RKO (cell line): ENCODE measurements at places on chromosomes 1 and 21.

DNA sequence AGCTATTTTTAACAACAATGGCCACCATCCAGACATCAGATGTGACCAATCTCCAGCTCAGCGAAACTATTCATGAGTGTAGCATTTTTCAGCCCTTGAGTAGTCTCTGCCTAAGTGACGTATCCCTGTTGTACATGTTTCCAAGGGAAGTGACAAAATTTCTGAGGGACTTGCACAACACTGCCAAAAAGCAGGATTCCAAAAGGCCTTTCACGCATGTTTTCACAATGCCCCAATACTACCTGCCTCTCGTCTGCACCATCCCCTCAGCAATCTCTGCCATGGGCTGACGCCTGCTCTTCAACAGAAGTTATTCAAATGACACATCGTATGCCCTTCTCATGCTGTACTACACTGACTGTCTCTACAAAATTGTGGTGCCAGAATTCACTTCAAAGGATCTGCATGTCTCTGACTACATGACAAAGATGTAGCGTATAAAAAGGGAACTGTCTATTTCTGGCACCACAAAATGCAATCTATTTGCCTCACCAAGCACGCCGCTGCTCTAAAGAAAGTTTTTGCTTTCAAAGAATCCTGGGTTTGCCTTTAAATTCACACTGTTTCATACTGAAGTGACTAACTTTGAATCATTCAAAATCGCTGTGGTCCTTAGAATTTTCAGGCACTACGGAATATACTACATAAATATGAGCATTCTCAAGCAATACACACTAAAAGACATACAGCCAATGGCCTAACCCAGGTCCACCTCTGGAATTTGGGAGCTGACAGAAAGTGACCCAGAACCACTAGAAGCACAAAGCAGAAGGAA lies 32.9 kb downstream of the JAK1 start:
- DNase-seq = peak; percentile 95

DNA sequence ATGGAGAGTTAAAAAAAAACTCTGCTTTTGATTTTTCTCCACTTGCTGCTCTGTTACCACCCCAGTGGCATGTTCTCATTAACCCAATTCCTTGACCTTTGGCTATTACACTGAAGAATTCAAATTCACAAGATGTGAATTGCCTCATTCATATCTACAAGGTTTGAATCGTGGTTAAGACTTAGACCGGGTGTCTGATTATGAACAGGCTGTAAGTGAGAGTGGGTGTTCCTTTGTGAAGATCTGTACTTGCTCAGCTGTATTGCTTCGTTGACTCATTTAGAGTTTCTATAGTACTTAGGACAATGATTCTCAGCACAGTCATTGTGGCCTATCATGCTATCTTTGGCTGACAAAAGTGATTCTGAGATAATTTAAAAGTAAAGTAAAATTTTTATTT lies 36.4 kb downstream of the DNM3 start:
- DNase-seq = peak; percentile 9

DNA sequence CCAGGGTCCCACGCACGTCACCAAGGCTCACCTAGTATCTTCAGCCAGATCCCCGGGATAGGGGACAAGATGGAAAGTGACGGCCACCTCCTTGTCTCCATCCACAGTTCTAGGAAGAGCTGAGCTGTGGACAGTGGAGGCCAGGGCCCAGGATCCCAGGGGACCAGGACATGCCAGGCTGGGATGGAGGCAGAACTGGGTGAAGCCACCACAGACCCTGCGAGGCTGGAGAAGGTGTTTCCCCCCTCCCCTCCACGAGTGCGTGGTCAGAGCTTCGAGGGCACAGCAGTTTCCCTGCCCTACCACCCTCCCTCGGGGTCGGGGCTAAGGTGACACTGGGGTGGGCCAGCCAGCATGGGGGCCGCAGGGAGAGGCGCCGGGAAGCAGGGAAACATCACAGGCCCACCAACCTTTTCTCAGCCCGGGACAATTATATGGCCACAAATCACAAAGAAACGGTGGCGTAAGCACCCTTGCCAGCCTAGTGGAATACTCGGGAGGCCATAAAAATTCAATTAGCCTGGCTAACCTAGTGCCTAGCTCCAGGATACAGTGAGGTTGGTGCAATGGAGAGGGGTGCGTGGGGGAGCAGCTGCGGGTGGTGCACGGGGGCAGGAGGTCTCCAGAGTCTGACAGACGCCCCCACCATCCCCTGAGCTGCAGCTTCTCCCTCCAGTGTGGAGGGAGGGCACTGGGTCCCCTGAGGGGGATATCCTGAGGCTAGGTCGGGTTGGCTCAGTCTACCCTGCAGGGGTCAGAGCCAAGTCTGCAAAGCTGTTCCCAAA lies 13.4 kb downstream of the DRAXIN start:
- DNase-seq = no peak

GRCh38 chr1:15242766-15243165 lies 4.3 kb upstream of the FHAD1 start:
- DNase-seq = no peak

- no peak for DNase-seq
These were observed 10.1 kb downstream of the VANGL2 start for GRCh38 chr1:160410406-160411005.

- no peak for DNase-seq
These were observed 131.5 kb downstream of the DNM3 start for GRCh38 chr1:171972846-171973245.

- DNase-seq = no peak
These were observed 15.4 kb downstream of the GJA4 start for GRCh38 chr1:34808051-34808810.

- no peak for DNase-seq
These were observed 99.9 kb upstream of the ZBTB40 start for GRCh38 chr1:22351768-22352080.

DNA sequence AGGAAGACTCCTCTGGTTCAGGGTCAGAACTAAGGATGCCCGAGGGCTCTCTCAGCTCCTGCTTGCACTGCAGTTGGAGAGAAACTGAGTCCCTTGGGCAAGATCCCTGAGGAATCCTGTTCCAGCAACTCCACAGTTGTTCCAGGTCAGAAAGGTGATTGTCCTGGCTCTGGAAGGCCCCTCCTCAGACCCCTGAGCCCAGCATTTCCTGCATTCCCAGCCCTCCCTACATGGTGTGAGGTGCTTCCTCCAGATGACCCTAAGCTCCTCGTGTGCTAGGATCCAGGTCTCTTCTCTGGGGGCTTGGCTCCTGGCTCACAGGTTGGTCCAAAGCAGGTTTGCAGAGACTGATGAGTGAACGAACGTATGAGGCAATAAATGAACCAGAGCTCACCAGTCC lies 11.5 kb downstream of the LDLRAD1 start:
- DNase-seq = no peak

GRCh38 chr1:63653976-63654375 lies 60.8 kb downstream of the PGM1 start:
- DNase-seq = no peak

- no peak for DNase-seq
These were observed 132.5 kb downstream of the PEX14 start for GRCh38 chr1:10607228-10607627.

DNA sequence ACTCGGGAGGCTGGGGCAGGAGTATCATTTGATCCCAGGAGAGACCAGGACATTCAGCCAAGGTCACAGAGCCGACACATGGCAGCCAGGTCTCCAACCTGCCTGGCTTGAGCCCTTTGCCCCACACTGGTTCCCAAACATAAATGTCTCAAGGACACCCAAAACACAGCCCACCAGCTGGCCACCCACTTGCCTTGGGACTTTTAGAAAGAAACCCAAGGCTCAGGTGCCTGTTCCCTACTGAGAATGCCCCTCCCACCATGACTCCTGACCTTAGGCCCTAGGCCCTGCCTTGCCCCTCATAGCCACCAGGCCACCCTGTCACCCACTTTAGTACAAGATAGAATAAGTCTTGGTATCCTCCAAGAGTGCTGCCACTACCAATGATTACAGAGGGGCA lies 41.9 kb upstream of the LRP8 start:
- no peak for DNase-seq

GRCh38 chr1:224149709-224150108 lies 33.3 kb upstream of the DEGS1 start:
- DNase-seq = no peak

DNA sequence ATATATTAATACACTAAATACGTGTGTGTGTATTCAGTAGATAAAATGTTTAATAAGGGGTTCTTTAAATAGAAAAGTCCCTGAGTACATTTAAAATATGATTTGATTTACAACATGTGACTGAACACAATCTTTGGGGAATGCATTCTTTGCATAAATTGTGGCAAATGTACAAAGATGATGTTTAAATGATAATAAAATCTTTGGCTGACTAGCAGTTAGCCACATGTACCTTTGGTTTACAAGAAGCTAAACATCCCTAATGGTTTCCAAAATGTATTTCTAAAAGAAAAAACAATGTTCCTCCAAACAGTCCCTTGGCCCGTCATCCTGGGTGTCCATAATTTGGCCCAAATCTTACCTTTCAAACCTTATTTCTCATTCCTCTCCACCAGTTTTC lies 106.4 kb upstream of the MARK1 start:
- DNase-seq = no peak

- DNase-seq = no peak
These were observed 2.7 kb downstream of the HSD11B1 start for GRCh38 chr1:209707308-209707707.

DNA sequence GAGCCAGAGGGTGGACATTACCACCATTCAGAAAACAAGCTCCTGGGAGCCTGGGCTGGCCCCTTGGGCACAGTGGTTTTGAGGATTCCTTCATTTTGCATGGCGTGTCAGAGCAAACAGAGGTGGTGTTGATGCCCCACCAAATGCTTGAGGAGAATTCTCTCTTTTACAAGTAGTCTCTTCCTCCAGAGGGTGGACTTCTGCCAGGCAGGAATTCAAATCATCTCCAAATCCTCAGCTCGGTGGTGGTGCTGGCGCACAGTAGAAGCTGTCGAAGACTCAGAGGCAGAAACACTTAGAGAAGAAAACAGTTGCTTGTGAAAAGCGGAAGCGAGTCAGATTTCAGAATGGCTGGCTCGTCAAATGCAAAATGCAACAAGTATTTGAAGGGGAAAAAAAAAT lies 3.4 kb upstream of the CHI3L1 start:
- DNase-seq = no peak

GRCh38 chr1:231413749-231414082 lies 8.4 kb downstream of the EGLN1 start:
- DNase-seq = no peak

- no peak for DNase-seq
These were observed 520.7 kb upstream of the CAMK1G start for GRCh38 chr1:209062863-209063262.

DNA sequence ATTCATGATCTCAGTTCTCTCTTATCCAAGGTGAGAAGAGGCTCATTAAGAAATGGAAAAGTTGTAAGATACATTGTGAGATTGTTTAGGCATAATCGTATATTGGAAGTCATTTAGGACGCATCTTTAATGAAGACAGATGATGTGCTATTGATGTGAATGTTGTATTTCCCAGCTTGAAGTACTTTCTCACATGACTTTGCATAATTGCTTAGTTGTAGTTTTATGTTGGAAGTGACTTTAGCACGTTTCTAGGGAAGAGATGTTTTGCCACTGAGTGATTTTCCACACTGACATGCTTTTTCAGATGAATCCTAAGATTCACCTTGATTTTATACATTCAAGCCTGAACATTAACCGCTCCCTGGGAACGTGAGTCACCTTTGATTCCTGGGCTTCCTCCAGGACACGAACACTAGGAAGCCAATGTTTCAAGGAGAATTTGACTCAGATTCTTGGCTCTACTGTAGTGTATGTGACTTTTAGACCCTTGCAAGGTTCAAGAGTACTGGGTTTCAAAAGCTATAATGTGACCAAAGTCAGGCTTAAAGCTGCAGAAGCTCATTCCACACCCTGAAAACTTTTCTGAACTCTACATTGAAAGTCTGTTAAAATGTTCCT lies 27.9 kb downstream of the ANGEL2 start:
- no peak for DNase-seq

DNA sequence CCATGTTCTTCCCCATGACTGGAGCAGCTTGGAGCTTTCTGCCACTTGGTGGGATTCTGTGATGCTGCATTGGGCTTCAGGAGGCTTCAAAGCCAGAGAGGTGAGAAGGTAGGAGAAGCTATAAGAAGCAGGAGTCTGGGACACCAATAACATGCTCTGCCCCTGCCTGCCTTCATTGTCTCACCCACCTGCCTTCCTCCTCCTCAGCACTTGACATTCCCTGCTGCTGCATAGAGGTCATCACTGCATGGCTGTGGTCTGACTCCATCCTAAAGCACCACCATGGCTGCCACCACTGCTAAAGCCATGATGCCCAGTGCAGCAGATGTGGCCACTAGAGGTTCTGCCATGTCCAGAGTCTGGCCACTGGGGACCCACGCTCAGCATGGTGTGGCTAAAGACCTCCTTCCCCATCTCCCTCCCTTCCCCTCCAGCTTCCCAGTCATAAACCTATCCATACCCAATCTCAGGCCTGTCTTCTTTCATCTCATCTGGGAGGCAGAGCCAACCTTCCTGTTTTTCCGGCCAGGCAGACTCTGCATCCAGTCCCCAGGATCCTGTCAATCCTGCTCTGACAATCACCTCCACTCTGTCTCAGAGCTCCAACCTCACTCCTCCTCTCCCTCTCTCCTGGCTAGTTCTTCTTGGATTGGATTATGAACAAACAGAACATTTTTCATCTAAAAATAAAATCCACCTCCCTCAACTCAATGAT lies 285.1 kb upstream of the POU3F1 start:
- no peak for DNase-seq

DNA sequence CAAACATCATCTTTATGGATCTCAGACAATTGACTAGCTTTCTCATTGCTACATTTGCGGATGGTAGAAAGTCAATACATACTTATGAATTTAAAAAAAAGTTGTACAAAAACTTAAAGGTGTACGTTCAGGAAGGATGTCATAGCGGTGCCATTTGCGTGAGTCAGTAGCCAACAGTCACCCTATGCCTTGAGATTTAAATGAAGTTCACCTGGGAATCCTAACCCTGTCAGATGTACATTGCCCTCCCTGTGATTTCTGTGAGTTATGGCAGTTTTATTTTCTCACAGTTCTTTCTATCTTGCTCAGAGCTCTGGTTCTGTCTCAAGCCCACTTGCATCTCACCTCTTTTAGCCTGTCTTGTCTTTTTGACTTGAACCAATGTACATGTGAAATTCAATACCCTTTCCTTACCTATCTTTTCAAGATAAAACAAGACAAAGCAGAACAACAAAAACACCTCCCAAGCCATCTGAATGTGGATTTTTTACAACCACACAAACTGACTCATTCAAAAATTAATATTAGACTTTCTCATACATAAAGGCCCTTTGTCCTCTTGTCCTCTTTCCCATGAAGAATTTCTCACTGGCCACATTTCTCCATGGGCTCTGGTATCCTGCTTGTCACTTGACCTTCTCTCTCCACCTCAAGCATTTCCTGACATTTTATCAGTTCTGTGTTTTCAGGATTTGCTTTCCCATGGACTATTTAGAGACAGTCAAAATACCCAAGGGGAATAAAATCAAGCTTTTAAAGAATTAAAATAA lies 25.3 kb upstream of the ZNF697 start:
- no peak for DNase-seq

DNA sequence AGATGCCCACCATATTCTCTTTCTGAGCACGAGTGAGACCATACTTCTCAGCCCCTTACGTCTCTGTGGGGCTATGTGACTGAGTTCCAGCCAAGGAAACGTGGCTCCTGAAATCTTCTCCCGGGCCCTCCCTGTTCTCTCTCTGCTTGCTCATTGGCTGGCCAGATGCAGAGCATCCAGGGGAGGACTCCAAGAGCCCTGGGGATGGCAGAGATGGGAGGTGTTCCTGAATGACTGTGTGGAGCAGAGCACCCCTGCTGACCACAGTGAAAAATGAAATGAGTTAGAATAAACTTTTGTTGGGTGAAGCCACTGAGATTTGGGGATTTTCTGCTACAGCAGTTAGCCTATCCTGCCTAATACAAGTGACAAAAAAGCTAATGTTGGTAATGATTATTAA lies 23.8 kb downstream of the KIAA0040 start:
- no peak for DNase-seq
